ENCODE measurements at places on chromosomes 12 and 14. TPM values are rescaled to one million over a fixed set of nuclear protein-coding genes. Genes with fewer than 3 reads are reported as not detected.

TECPR2 gene
- polyA plus RNA-seq = 9.2 TPM

AHSA1 gene
- polyA plus RNA-seq = 174 TPM

TAMALIN gene
- polyA plus RNA-seq = 2.6 TPM

NXPH4 gene
- polyA plus RNA-seq = 0.92 TPM

CD27 gene
- polyA plus RNA-seq = 0.39 TPM

MYBPC1 gene
- polyA plus RNA-seq = not detected

INHBC gene
- polyA plus RNA-seq = 0.30 TPM

All from H1 (cell line).